ENCODE measurements at places on chromosomes 6 and 20.
A peak's percentile ranks its signal among the peaks of the same experiment; 100 is the strongest.

- no peak for DNase-seq
Measured at GRCh38 chr20:45087097-45087790, 13.7 kb downstream of the KCNS1 start.

- DNase-seq = no peak
Measured at GRCh38 chr6:43119482-43119881, 43.4 kb downstream of the PTK7 start.

GRCh38 chr20:19540392-19540791, 217.7 kb upstream of the RIN2 start:
- no peak for DNase-seq

- DNase-seq = no peak
Measured at GRCh38 chr6:111615916-111616612, 10.4 kb upstream of the TRAF3IP2 start.

DNA sequence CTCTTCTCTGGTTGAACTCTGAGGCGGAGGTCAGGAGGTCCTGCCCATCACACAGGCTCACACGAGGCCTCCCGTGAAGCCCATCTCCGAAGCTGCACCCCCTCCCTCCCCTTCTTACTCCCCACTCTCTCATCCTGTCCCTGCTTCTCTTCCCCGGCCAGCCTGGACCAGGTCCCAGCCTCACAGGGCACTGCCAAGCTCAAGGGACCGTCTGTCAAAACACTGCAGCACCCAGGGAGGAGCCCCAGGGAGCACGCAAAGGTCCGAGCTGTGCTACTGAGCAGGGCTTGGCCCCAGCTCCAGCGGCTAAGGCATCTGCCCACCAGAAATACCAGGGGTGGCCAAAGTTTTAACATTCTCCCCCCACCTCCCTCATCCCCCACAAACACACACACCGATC, 70.0 kb downstream of the PSMG4 start:
- DNase-seq = no peak

DNA sequence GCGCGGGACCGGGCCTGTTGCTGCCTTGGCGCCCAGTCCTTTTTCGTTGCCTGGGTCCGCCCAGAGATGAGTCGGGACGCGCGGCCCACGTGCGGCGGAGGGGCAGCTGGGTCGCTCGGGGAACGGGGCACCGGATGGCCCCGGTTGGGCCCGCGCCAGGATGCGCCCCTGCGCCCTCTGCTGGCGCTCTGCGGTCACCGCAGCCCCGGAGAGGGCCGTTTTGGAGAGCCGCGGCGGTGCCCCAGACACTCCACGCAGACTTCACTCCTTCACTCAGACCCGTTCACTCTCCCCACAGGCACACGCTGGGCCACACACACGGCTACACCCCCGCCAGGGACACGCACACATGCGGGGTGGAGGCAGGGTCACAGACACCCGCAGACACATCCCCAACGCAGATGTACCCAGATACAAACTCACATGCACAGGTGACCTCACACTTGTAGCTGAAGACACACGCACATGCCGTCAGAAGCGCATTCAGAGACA, 38.8 kb downstream of the SRC start:
- DNase-seq = peak; percentile 41

DNA sequence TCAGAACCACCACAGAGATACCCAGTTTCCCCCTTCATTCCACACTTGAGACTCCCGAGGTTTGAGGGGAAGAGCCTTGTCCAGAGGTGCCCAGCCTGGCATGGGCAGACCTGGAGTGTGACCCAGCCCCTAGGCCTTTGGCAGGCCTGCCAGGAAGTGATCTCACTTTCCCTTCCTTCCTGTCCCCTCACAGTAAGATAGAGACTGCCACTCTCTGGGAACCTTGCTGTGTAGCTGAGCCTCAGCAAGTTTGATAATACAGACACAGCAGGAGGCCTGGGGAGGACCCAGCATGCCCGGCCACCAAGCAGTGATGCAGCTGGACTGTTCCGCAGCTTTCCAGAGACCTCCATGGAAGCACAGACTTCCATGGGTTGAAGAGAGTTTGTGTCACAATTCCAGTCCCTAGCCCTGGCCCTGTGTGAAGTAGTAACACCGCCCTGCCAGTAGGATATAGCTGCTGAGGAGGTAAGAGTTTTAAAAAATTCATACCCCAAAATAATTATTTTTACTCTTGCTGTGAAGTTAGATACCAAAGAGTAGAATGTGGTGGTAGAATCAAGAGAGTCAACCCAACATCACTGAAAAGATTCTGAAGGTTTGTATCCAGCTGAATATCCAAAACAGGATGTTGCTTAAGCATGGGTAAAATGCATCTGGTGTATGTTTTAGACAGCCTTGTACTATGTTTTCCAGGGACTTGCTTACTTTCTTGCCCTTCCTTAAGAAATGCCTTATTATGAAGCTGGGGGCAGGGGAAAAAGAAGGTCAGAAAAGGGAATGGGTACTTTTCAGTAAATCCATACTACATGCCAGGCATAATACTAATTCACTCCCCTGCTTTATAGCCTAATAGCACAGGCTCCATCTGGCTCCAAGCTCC, 16.3 kb downstream of the PKIG start:
- DNase-seq = no peak

GRCh38 chr6:15352220-15352619, 106.4 kb downstream of the JARID2 start:
- no peak for DNase-seq
